Activated CD4-positive, alpha-beta memory T cell treated with anti-CD3 and anti-CD28 coated beads, Interleukin-2, amount 10 ng/mL, durations not matched to agents 7 days and 5 days (primary cell): ENCODE measurements at places on chromosomes 3 and 15. TPM values are rescaled to one million over a fixed set of nuclear protein-coding genes. Genes with fewer than 3 reads are reported as not detected.

Gene DZIP1L
- total RNA-seq = not detected

Gene ALDH1L1
- total RNA-seq = not detected

Gene GOLGA6C
- total RNA-seq = not detected

DNA sequence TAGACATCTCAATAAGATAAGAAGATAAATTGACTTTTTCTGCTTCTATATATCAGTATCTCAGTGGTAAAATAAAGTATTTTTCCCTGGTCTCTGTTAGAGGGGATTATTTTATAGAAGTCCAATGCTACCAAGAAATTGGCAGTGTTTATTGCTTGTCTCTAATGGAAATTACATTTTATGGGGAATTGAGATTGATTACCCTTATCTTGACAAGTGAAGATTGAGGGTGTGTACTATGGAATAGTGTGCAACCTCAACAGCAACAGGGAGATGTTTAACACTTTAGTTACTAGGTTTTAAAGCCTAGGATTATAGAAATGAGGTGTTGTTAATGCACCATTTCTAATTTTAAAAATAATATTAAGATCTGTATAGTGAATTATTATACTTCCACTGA is 154.8 kb upstream of the ROBO1 start:
- H3K27ac ChIP-seq = no peak overlapping the region
- H3K4me1 ChIP-seq = no peaks in the 10 kb centered on the region
- H3K36me3 ChIP-seq = no peaks in the 10 kb centered on the region
- H3K4me3 ChIP-seq = no peak overlapping the region
- no peak for DNase-seq

GRCh38 chr15:65032801-65033537 is 3.5 kb upstream of the MTFMT start:
- H3K27ac ChIP-seq = no peak overlapping the region
- H3K4me1 ChIP-seq = peaks cover 15% of the 10 kb centered on the region
- H3K36me3 ChIP-seq = no peaks in the 10 kb centered on the region
- no peak overlapping the region for H3K4me3 ChIP-seq

- H3K27me3 ChIP-seq = no peaks in the 10 kb centered on the region
- no peaks in the 10 kb centered on the region for H3K36me3 ChIP-seq
- H3K4me1 ChIP-seq = no peaks in the 10 kb centered on the region
- H3K4me3 ChIP-seq = no peak overlapping the region
- no peak for DNase-seq
These were observed 33.6 kb downstream of the FOXP1 start for GRCh38 chr3:71549951-71550350.

GRCh38 chr3:26714485-26714884 is 91.9 kb downstream of the LRRC3B start:
- H3K27ac ChIP-seq = no peak overlapping the region
- H3K4me1 ChIP-seq = no peaks in the 10 kb centered on the region
- no peak overlapping the region for H3K4me3 ChIP-seq
- DNase-seq = no peak
- no peaks in the 10 kb centered on the region for H3K36me3 ChIP-seq

DNA sequence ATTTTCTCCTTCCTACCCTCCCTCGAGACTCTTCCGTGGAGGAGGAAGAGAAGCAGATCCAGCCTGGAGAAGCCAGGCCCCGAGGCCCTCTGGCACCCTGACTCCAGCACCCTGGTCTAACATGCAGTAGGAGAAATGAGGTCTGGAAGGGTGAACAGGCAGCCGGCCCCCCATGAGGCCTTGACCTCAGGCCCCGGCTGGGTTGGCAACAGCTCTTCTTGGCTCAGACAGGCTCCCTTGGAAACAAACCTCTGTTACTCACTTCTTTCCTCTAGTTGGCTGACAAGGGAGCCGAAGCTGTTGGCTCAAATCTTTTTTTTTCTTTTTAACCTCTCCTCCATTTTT is 73.4 kb downstream of the CPN2 start:
- peaks cover 15% of the 10 kb centered on the region for H3K27me3 ChIP-seq
- H3K4me1 ChIP-seq = peaks cover 12% of the 10 kb centered on the region
- no peaks in the 10 kb centered on the region for H3K36me3 ChIP-seq
- no peak overlapping the region for H3K4me3 ChIP-seq
- DNase-seq = no peak
- H3K27ac ChIP-seq = no peak overlapping the region

DNA sequence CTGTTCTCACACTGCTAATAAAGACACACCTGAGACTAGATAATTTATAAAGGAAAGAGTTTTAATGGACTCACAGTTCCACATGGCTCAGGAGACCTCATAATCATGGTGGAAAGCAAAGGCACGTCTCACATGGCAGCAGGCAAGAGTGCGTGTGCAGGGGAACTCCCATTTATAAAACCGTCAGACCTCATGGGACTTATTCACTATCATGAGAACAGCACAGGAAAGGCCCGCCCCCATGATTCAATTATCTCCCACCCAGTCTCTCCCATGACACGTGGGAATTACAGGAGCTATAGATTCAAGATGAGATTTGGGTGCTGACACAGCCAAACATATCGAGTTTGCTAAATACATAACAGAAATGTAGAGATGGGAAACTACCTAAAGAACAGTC is 39.5 kb upstream of the DGKG start:
- DNase-seq = no peak
- peaks cover 2% of the 10 kb centered on the region for H3K27me3 ChIP-seq
- H3K36me3 ChIP-seq = no peaks in the 10 kb centered on the region
- H3K4me1 ChIP-seq = no peaks in the 10 kb centered on the region
- no peak overlapping the region for H3K4me3 ChIP-seq

GRCh38 chr15:59190291-59190690 is 16.4 kb upstream of the LDHAL6B start:
- no peak overlapping the region for H3K4me3 ChIP-seq
- peaks cover 17% of the 10 kb centered on the region for H3K27me3 ChIP-seq
- no peak for DNase-seq
- no peak overlapping the region for H3K27ac ChIP-seq

GRCh38 chr3:3919316-3919715 is 120.1 kb downstream of the LRRN1 start:
- DNase-seq = no peak
- no peak overlapping the region for H3K27ac ChIP-seq
- H3K4me1 ChIP-seq = no peaks in the 10 kb centered on the region
- H3K4me3 ChIP-seq = no peak overlapping the region
- H3K36me3 ChIP-seq = no peaks in the 10 kb centered on the region
- no peaks in the 10 kb centered on the region for H3K27me3 ChIP-seq

DNA sequence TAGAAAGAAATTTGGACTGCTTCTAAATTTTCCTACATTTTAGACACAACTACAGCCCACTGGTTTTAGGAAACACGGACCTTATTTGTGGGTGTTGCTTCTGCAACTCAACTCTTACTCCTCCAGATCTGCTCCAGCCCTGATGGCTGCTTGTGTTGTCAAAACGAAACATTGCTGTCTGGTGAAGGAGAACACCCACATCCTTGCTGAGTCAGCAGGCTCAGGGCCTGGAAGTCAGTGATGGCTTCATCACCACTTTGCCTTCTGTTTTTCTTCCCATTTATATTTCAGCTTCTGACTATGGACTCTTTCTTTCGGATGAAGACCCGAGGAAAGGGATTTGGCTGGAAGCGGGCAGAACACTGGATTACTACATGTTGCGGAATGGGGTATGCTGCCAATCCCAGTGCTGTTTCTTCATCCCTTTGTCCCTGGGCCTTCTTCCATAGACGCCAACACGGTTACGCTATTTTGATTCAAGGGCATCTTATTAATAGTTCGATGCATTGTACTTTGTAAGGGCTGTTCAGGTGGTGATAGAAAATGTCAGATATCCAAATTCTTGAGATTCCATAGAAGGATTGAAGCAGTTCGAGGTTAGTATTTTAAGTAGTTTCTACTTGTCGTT is 392.6 kb upstream of the TPM1 start:
- H3K27me3 ChIP-seq = peaks cover 3% of the 10 kb centered on the region
- H3K36me3 ChIP-seq = no peaks in the 10 kb centered on the region
- no peak overlapping the region for H3K4me3 ChIP-seq
- no peak overlapping the region for H3K27ac ChIP-seq

- no peaks in the 10 kb centered on the region for H3K36me3 ChIP-seq
- DNase-seq = no peak
- H3K4me1 ChIP-seq = no peaks in the 10 kb centered on the region
- no peak overlapping the region for H3K4me3 ChIP-seq
- H3K27ac ChIP-seq = no peak overlapping the region
- H3K27me3 ChIP-seq = no peaks in the 10 kb centered on the region
These were observed 1520.6 kb upstream of the CADM2 start for GRCh38 chr3:83438188-83438587.

- peaks cover 20% of the 10 kb centered on the region for H3K27me3 ChIP-seq
- H3K27ac ChIP-seq = no peak overlapping the region
- no peak for DNase-seq
- no peaks in the 10 kb centered on the region for H3K4me1 ChIP-seq
- H3K36me3 ChIP-seq = no peaks in the 10 kb centered on the region
These were observed 223.2 kb upstream of the THBS1 start for GRCh38 chr15:39357480-39358268.

DNA sequence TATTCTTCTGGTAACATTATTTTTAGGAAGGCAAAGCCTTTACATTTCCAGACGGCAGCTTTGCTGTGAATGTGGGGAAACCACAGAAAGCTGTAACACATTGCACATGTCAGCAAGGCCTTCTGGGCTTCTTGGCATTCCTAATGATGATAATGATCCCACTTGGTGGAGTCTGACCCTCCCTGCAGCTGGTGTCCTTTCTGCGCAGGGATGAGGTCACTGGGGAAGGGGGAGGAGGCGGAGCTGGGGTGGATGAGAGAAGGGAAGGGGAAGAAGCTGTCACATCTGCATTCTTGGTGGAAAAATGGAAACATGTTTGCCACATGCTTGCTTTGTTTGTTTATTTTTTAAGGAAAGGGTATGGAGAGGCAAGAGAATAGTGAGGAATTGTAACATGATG is 68.6 kb downstream of the FILIP1L start:
- no peak overlapping the region for H3K27ac ChIP-seq
- no peak for DNase-seq
- no peak overlapping the region for H3K4me3 ChIP-seq
- no peaks in the 10 kb centered on the region for H3K36me3 ChIP-seq
- peaks cover 12% of the 10 kb centered on the region for H3K4me1 ChIP-seq

- peaks cover 6% of the 10 kb centered on the region for H3K4me1 ChIP-seq
- H3K36me3 ChIP-seq = no peaks in the 10 kb centered on the region
- no peak overlapping the region for H3K27ac ChIP-seq
- DNase-seq = no peak
- H3K27me3 ChIP-seq = peaks cover 4% of the 10 kb centered on the region
These were observed 34.8 kb downstream of the MINDY4B start for GRCh38 chr3:150870406-150870805.

DNA sequence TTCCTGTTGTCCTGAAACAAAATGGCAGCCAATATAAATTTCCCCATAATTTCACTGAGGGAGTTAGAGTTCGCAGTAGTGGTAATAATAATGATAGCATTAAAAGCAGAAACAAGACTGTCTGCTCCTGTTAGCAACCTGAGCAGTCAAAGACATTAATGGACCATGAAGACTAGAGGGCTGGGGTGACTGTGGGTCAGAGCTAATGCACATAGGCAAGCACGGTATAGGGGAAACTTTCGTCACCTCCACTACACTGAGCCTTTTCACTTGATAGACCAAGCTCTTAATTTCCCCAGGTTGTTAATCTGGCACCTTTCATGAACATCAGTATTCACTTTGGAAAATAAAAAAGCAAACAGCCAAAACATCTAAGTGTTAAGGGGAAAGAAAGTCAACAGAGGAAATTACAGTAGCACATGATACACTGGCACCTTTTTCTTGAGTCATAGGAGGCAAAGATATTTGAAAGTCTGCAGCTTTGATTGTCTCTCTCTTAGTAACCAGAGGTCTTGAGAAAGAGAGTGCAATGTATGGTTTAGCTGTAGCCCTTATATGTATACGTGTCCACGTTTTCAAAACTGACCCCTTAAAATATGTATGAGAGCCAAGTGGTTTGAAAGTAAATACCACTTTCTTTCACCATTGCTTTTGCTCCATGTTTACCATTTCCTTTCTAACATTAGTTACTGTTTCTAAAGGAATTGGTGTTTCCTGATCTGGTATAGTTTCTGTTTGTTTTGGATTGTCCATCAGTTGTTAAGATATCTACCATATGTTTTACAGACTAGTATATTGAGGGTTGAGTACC is 104.8 kb downstream of the FILIP1L start:
- peaks cover under 1% of the 10 kb centered on the region for H3K4me1 ChIP-seq
- H3K27me3 ChIP-seq = no peaks in the 10 kb centered on the region
- no peak for DNase-seq
- H3K4me3 ChIP-seq = no peak overlapping the region

DNA sequence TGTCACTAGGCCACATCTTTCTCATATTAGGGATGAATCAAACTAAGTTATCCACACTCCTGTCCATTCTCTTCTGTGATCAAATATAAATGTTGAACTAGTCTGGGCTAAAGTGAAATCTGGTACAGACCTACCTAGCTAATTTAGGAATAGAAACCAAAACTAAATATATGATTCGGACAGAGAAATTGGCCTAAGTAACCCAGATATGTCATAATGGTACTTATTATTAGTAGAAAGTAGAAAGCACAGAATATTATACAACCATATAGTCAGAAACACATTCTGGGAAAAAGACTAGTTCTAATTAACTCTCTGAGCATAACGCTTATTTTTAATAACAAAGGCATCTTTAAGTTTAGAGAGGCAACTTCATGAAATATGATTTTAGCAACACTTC is 389.0 kb downstream of the LSAMP start:
- no peaks in the 10 kb centered on the region for H3K36me3 ChIP-seq
- H3K27me3 ChIP-seq = no peaks in the 10 kb centered on the region
- no peak overlapping the region for H3K4me3 ChIP-seq
- no peaks in the 10 kb centered on the region for H3K4me1 ChIP-seq
- H3K27ac ChIP-seq = no peak overlapping the region

DNA sequence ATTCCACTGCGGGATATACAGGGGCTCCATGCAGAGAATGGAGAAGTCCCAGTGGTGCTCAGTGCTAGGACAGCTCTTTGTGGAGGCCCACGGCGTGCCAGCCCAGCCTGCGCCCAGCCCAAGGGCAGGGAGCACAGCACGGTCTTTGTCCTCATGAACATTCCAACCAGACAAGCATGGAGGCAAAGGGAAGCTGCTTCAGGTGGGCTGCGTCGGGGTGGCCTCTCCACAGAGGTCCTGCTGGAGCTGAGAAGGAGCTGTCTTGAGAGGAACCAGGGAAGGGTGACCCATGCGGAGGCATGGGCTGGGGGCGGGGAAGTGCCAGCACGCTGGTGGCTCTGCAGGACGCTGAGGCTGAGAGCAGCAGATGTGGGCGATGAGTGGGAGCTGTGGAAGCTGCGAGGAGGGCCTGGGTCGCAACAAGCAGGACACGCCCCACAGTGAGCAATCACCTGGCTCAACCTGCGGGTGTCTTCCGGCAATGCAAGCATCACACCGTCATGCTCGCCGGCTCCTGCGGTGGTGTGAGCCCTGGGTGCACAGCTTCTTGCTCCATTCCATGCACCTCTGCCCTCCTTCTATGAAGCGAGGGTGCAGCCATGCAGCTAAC is 14.0 kb upstream of the KLF15 start:
- DNase-seq = no peak
- H3K27me3 ChIP-seq = peaks cover 2% of the 10 kb centered on the region
- no peaks in the 10 kb centered on the region for H3K4me1 ChIP-seq
- no peaks in the 10 kb centered on the region for H3K36me3 ChIP-seq

GRCh38 chr3:146382386-146382785 is 87.0 kb downstream of the PLSCR2 start:
- no peak for DNase-seq
- no peaks in the 10 kb centered on the region for H3K4me1 ChIP-seq
- no peaks in the 10 kb centered on the region for H3K27me3 ChIP-seq
- no peaks in the 10 kb centered on the region for H3K36me3 ChIP-seq
- H3K27ac ChIP-seq = no peak overlapping the region
